ENCODE measurements at places on chromosomes 6 and 20.

- no peak for DNase-seq
Observed at GRCh38 chr20:14790771-14791620, 453.6 kb upstream of the FLRT3 start.

GRCh38 chr20:47501116-47501481, 588 bp upstream of the NCOA3 start:
- DNase-seq, result no peak

- DNase-seq, result no peak
Observed at GRCh38 chr6:75893776-75894152, 144.7 kb downstream of the MYO6 start.

DNA sequence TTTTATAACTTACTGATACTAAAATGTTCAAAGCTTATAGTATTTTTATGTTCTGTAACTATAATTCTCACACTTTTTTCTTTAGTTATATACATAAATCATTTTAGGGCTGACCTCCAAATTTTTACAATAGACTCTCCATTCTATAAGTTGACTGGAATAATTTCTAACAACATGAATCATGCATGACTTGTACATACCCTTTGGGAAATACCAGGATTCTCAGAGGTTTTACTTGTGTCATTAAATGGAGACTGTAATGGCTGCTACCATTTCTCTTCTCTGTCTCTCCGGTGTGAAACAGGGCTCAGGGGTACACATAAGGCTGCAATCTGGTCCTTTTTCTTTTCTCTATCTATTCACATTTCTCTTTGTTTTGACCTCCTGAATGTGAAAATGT, 222.2 kb upstream of the FLRT3 start:
- no peak for DNase-seq

DNA sequence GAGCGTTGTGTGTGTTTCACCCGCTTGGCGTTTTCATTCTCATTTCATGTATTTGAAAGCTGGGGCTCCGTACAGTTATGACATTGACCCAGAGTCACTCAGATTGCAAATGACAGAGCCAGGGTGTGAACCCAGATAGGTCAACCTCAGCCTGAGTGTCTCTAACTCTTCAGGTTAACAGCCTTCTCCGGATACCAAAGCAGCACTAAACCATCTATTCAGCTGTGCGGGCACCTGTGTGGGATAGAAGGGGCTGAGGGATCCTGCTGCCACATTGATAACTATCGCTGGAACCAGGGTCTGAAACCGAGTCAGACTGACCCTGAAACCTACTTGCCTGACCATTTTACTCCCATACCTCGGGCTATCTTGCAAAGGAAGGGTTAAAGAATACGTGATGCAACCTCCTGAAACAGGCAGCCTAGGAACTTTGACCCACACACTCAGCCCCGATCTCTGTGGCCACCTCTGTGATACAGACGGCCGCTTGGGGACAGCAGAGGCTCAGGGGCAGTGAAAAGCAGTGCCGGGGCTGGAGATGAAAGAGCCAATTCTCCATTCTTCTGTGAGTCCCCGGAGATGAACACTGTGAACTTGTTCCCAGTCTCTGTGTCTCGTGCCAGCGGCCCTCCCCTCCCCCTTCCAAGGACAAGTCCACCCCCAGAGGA, 233.5 kb upstream of the QKI start:
- DNase-seq, result no peak

GRCh38 chr20:61724376-61724775, 341.3 kb downstream of the TAF4 start:
- DNase-seq, result no peak

- no peak for DNase-seq
Observed at GRCh38 chr6:6657085-6657819, 68.7 kb downstream of the LY86 start.
